ENCODE measurements at places on chromosomes 6 and 20.
A peak's percentile ranks its signal among the peaks of the same experiment; 100 is the strongest.

DNA sequence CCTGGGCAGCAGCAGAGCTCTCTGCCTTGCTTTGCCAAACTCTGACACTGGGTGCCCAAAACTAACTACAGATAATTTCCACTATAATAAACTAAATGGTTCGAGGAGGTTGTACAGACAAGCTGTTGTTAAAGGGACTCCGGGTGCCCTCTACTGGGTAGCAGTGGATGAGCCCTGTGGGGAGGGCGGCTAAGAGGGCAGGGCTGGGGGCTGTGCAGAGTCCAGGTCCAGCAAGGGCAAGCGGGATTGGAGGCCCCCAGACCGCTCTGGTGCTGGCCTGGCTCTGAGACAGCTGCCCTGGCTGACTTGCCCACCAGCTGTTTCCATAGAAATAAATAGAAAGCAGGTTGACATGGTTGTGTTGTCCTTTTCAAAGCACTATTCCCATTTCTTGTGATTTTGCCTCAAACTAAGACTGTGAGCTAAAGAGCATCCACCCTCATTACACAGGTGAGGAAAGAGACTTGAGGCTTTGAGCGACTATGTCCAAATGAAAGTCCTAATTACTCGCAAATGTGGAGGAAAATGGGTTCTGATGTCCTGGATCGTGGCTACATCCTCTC is 167.6 kb upstream of the CST7 start:
- no peak for DNase-seq

DNA sequence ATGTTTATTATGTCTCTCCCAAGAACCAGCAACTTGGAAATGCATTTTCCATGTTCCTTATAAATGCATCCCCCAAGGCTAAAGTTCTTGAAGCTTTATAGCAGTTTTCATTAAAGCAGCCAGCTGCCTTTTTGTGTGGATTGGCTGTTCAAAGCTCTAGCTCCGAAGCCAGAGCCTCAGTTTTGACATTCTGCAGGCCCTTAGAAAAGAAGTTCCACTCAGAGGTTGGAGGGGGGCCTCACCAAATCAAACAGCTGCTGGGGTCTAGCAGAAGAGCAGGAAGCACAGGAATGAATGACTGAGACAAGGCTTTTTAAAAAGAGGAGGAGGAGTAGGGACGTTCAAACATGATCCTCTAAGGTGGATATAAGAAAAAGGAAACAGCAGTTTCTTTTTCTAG is 4.2 kb upstream of the POU3F2 start:
- DNase-seq = no peak

- DNase-seq = no peak
Measured at GRCh38 chr6:139569566-139569965, 195.1 kb upstream of the CITED2 start.

DNA sequence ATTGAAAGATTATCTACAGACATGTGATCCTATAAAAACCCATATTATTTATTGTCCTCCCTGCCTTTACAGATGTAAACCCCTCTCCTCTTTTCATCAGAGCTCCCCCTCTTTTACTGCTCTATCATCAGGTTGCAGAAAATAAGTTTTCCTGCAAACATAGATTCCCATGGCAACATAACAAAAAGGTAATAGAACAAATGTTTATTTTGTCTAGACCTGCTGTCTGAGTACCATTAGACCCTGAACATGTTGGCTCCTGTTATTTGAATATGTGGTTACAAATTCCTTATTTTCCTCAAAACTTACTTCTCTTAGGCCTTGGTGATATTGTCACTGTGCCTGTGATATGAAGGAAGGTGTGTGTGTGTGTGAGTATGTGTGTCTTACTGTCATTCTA is 11.5 kb downstream of the MAPK14 start:
- DNase-seq = no peak

DNA sequence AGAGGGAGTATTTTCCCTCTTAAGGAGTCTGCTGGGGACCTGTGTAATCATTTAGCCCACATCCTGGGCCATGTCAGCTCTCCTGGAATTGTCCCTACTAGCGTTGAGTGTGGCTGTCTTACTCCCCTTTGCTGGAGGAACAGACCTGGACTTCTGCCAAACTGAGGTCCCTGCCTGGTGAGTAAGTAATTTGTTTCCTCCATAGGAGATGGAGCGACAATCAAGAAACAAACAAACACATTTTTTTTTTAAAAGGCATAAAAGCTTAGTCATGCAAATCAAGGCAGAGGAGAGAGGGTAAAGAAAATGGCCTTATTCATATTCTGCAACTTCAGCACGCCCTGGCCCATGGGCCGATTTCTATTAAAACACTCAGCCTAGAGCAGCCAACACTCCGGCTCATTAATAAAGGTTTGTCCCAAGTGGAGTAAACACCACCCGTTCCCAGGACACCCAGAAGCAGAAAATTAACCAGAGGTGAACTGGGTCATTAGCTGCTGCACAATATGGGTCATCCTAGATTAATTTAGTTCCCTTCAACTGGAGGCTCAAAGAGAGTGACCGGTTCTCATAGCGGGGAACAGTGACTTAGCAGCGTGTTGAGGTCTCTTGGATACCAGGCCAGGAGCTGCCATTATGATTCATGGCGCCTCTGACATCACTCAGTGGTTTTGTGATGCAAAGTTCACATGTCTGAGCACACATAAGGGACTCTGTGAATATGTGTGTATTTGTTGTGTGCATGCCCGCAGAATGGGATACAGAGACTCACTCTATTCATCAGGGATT is 165.0 kb upstream of the SULF2 start:
- DNase-seq = no peak

DNA sequence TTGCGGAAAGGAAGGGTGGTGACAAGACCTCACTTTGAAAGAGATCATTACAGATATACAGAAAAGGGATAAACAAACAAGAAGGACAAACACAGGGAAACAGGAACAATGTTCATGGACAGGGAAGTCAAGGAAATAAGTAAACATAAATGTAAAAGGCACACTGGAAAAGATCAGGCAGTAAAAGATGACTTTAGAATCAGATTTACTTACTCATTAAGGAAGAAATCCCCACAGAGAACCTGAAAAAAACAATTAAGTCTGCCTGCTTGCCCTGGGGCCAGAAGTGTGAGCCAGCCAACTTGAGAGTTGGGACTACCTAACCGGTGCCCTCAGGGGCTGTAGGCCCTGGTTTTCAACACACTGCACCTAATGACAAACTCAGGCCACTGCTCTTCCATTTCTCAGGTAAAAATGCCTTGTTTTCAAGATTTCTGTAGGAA is 1.7 kb downstream of the APMAP start:
- no peak for DNase-seq

DNA sequence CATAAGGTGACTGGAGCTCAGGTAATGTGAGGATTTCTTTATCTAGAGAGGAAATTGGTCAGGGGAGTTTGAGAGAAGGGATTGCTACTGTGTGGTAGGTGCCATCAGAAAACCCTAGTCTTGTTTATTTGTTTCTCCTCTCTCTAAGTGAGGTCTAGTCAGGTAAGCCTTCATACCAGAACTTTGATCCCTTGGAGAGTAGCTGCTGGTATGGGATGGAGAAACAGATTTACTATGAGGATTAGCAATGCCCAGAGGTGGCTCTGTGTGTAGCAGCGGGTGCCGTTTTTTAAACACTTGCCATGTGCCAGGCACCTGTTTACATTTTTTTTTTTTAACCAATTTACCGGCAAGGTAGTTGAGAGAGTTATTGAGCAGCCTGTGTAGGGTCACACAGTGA is 19.5 kb downstream of the CMTR1 start:
- DNase-seq = no peak

DNA sequence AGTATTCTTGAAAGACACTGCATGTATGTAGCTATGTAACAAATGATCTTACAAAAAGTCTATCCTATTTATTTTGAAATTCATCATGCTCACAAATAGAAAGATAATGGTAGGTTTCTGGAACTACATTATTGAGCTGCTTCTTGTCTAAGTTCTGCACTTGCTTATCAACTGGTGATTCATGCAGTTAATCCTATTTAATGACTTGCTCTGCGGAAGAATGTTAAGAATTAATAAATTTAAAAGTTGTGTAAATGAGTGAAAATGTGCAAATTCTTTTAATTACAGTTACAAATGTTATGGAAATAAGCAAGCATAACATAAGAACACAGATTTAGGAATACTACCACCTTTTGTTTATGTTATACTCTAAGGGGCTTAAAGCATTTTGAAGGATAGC is 67.1 kb upstream of the MCM9 start:
- no peak for DNase-seq

- DNase-seq = no peak
Measured at GRCh38 chr6:168152980-168153379, 74.0 kb upstream of the FRMD1 start.

- DNase-seq = no peak
Measured at GRCh38 chr20:25325073-25325472, 65.6 kb downstream of the ABHD12 start.

DNA sequence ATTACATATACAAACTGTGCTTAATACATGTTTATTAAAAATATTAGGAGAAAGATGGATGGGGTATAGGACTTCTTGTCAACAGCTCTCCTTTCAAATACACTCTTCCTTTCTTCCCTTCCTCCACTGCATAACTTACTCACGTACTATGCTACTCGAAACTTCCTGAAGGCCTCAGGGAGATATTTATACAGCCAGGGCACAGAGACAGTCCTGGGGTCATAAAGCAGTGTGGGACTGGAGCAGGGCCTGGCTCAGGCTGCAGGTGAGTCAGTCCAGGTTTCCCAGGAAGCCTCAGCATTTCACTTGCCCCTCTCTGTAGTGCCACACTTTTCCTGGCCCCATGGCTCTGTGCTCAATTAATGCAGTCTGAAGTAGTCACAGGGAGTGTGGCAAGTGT is 157.0 kb downstream of the UBE3D start:
- no peak for DNase-seq

- peak; percentile 33 for DNase-seq
Measured at GRCh38 chr6:30130887-30131862, 4.8 kb upstream of the TRIM40 start.

DNA sequence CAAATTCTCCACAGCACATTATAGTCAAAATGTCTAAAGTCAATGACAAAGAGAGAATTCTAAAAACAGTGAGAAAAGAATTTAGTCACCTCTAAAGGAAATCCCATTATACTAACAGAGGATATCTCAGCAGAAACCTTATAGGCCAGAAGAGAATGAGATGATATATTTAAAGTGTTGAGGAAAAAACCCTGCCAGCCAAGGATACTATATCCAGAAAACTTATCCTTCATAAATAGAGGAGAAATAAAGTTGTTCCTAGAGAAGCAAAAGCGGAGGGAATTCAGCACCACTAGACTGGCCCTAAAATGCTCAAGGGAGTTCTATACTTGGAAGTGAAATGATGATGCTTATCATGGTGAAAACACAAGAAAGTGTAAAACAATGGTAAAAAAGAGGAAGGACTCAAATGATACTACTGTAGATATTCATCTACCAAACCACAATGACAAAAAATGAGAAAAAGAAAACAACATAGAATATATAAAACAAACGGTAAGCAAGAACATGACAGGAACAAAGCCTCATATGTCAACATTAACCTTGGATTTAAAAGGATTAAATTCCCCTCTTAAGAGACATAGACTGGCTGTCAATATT is 16.7 kb downstream of the GPRC6A start:
- DNase-seq = no peak

DNA sequence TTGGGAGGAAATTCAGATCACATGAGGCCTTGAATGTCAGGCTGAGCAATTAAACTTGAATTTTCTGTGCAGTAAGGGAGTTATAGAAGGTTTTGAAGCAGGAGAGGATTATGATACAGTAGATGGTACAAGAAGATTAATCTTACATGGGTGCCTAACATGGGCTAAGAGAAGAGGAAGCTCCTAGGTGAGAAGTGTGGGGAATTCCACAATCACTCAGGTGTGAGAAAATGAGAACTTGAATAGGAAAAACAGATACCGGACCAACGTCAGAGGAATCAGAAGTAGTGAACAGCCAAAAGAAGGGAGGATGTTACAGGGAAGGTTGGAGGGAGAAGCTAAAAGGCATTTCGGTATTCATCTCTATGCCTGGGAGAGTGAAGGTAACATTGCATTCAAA is 250.7 kb upstream of the SLC35B3 start:
- DNase-seq = no peak

DNA sequence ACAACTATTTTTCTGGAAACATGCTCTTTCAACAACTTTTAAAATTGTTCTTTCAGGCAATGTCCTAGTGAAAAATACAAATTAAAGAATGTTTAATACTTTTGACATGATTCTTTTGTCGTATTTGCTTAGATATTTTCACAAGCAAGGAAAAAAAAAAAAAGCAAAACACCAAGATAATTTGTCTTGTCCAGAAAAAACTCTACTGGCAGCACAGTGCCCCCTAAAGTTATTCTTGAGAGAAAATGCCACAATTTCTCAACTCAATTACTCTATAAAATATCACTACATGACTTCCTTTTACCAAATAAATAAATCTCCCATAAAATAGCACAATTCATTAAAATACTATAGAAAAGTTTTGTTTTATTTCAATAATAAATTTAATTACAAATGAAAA is 652.5 kb upstream of the EPHA7 start:
- DNase-seq = no peak

- no peak for DNase-seq
Measured at GRCh38 chr6:46393161-46393939, 97.9 kb downstream of the RCAN2 start.

GRCh38 chr6:72955666-72956065 is 269.6 kb downstream of the KHDC1L start:
- DNase-seq = no peak

GRCh38 chr6:34457742-34458735 is 7.8 kb upstream of the PACSIN1 start:
- no peak for DNase-seq

- no peak for DNase-seq
Measured at GRCh38 chr6:150632785-150633485, 33.2 kb downstream of the PLEKHG1 start.

DNA sequence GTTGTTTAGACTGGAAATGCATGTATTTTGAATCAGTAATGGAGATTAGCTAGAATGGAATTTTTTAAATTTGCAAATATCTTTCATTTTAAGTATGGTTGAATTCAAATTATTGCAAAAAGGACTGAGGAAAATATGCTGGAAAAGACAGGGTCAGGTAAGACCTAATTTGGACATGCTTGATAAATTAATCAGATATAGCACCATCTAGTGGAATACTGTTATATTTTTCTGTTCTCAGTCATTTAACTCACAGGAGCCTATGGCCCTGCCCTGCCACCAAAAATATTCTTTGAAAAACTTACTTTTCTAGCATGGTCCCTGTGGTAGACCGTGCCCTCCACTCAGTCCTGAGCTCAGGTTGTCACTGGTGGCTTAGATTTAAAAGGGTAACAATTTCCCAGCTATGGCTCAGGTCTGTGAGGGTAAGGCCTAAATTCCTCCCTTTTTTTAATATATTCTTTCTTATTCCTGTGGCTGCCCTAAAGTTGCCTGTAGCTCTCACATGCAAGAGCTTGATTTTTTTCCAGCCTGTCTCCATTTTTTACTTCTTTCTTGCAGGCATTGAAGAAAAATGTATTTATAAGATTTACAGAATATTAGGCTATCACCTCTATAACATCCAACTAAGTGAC is 25.3 kb upstream of the KIAA1586 start:
- no peak for DNase-seq

DNA sequence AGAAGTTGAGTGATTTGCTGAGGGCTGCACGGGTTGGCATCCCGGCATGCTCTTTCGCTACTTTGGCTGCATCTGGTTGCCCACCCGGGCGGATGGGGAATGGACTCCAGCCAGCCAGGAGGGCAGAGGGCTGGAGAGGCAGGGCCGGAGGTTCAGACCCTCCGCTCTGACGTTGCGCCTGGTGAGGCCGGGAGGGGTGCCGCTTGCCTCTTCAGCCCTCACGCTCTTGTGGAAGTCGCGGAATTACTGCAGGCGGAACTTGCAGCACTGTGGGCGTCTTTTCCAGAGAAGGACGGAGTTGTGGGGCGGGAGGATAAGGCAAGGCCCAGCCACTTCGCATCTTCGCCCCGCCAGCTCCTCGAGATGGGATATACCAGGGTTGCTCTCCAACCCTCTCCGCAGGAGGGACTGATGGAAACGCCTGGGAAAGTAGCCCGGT is 656 bp downstream of the RTEL1 start:
- DNase-seq = no peak
